ENCODE measurements at places on chromosomes 1 and 21.

DNA sequence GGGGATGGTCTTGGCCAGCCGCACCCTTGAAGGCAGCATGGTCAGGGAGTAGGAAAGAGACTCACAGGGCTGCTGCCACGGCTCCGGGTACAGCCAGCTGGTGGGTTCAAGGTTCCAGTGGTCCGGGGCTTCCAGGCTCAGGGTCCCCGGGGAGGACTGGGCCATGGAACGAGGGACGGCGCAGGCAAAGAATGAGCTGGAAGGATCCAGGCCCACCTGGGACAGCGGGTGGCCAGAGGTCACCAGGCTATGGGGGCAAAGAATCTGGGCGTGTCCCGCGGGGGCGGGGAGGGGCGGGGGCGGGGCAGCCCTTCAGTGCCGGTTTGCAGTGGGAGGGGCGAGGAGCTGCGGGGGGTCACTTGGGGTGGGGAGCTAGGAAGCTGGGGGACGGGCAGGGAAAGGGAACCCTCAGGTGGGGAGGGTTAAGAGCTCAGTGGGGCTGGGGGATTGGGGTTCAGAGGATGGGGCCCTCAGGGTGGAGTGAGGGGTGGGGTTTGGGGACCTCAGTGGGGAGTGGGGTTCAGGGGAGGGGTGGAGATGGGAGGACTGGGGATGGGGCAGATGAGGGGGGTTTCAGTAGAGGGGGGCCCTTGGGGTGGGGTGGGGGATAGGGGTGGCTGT lies at the start of gene DNMT3L:
TSS of gene DNMT3L (minus strand) at position 223 of the 621 bp plus-strand sequence. CDS start 638 bp downstream, outside the sequence.
- DNase-seq = no peak

DNA sequence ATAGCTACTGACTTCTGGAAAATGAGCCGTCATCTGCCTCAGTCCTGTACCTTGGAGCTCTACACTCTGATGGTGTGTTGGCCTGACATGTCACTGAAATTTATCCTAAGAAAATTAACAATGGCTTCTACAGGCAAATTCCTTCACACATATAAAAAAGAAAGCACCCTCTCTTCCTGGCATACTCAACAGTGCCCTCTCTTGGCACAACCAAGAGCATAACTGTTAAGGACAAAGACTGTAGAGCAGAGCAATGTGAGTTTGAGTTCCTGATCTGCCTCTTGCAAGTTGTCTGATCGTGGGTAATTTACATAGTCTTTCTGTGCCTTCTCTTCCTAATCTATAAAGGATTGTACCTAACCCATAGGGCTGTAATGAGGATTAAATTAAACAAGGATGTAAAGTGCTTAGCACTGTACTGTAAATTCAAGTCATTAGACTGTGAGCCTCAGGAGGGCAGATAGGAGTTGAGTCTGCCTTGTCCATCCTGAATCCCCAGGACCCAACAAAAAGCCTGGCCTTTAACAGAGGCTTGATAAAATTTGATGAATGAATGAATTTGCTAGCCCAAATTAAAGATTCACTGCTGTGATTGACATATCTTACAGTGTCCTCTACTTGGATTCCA lies 83.5 kb downstream of the SYF2 start:
- no peak for DNase-seq

GRCh38 chr1:207463571-207463970 lies 9.4 kb downstream of the CR2 start:
- no peak for DNase-seq

GRCh38 chr21:25903607-25904006 lies 168.8 kb downstream of the GABPA start:
- DNase-seq = peak; percentile 74

- DNase-seq = no peak
These were observed 940.6 kb downstream of the TTLL7 start for GRCh38 chr1:83058327-83058726.

- peak; percentile 82 for DNase-seq
These were observed 24.3 kb upstream of the PLEKHG5 start for GRCh38 chr1:6515771-6516170.

All from islet precursor cell (in vitro differentiated cells).